ENCODE measurements at places on chromosomes 3 and 15. TPM values are rescaled to one million over a fixed set of nuclear protein-coding genes. Genes with fewer than 3 reads are reported as not detected.

- H3K4me1 ChIP-seq, result peaks cover 8% of the 10 kb centered on the region
- DNase-seq, result no peak
- H3K27me3 ChIP-seq, result no peaks in the 10 kb centered on the region
Measured at GRCh38 chr3:194481525-194482195, 5.1 kb downstream of the ATP13A3 start.

- H3K36me3 ChIP-seq, result no peaks in the 10 kb centered on the region
- no peak overlapping the region for H3K27ac ChIP-seq
Measured at GRCh38 chr15:43975326-43975725, 148.5 kb downstream of the WDR76 start.

The GOLGA6L7 gene
- total RNA-seq, result 4.3 TPM

DNA sequence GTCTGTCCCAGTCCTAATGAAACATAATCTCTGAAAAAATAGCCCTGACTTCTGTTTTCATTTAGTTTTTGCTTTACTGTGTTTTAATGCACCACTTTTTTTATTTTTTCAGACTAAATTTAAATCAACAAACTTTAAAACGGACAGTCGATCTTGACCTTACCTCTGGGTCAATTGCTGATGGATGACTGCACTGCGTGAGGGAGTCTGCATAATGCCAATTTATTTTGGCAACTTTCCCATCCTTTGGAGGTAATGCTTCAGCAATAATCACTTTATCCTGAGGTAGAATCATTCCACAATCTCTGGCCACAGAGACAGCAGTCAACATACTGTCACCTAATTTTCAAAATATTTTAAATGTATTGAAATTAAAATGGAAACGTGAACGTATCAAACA lies 32.5 kb upstream of the GP5 start:
- H3K27ac ChIP-seq, result no peak overlapping the region
- H3K4me3 ChIP-seq, result no peak overlapping the region
- no peak for DNase-seq
- no peaks in the 10 kb centered on the region for H3K4me1 ChIP-seq

DNA sequence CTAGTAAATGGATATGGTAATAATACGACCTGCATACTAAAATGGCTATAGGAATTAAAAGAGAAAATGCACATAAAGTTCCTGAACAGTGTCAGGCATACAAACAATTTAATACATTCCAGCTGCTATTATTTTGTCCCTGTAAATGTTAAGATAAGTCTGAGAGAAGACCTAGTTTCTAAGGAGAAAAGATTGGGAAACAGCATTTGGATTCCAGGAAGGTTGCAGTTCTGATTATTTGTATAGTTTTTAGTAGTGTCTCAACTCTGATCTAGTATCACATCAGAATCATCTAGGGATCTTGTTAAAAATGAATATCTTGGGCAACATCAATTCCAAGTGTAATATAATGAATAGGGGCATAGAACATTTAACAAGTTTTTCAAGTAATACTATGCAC lies 905.7 kb downstream of the NSUN3 start:
- H3K4me1 ChIP-seq, result peaks cover 10% of the 10 kb centered on the region
- DNase-seq, result no peak
- no peaks in the 10 kb centered on the region for H3K27me3 ChIP-seq
- H3K4me3 ChIP-seq, result no peak overlapping the region
- no peaks in the 10 kb centered on the region for H3K36me3 ChIP-seq

DNA sequence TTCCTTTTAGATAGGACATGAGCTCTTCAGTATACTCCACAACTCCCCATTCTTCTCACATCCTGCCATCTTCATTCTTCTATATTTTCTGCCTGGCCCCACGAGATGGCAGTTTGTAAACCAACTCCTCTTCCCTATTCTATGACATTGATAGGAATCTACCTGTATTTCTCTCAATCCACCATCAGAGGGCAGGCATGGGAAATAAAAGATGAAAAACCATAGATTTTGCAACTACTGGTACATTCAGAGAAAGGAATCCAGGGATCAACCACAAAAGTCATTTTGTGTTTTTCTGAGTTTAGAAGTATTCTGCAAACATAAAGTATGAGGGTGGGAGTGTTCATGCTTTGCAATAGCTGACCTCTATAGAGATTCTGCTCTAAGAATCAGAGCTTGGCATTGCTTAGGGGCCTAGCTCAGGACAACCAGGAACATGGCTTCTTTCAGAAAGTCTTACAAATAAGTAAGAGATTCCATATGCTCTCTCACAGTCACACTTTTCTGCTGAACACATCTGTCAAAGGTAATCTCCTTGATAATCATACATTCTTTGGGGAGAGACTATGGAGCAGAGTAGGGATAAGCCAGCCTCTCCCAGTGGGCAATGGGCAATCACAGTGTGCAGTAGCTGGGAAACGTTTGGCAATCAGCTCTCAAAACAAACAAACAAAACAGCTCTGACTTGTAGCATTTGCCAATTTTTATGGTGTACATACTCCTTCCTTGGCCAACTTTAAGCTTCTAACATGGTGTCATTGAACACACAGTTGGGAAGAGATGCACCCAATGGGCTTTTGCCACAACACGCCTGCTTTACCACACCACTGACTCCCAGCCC lies 43.1 kb upstream of the SLC25A36 start:
- no peaks in the 10 kb centered on the region for H3K27me3 ChIP-seq
- no peaks in the 10 kb centered on the region for H3K4me1 ChIP-seq
- H3K27ac ChIP-seq, result no peak overlapping the region
- no peaks in the 10 kb centered on the region for H3K36me3 ChIP-seq
- no peak for DNase-seq

The SPATA12 gene
- 4.3 TPM for total RNA-seq

- peaks cover 15% of the 10 kb centered on the region for H3K4me1 ChIP-seq
- peak within 1 kb of the TSS; percentile 92 for H3K4me3 ChIP-seq
- peak; percentile 94 for DNase-seq
- peak within 1 kb of the TSS; percentile 86 for H3K27ac ChIP-seq
- H3K36me3 ChIP-seq, result no peaks in the 10 kb centered on the region
- no peaks in the 10 kb centered on the region for H3K27me3 ChIP-seq
Measured at GRCh38 chr3:49339941-49340800, at the start of gene USP4. Gene USP4, minus strand, starts transcription at chr3:49340053. Its CDS starts 29 bp downstream, at chr3:49340024.

- H3K36me3 ChIP-seq, result no peaks in the 10 kb centered on the region
- H3K4me3 ChIP-seq, result no peak overlapping the region
- no peaks in the 10 kb centered on the region for H3K4me1 ChIP-seq
- no peak for DNase-seq
- no peak overlapping the region for H3K27ac ChIP-seq
Measured at GRCh38 chr3:34011171-34012101, 213.0 kb downstream of the PDCD6IP start.

- no peak overlapping the region for H3K4me3 ChIP-seq
- DNase-seq, result no peak
- H3K36me3 ChIP-seq, result no peaks in the 10 kb centered on the region
- no peaks in the 10 kb centered on the region for H3K27me3 ChIP-seq
- H3K27ac ChIP-seq, result no peak overlapping the region
- H3K4me1 ChIP-seq, result no peaks in the 10 kb centered on the region
Measured at GRCh38 chr15:27589260-27589659, 509.9 kb downstream of the OCA2 start.

DNA sequence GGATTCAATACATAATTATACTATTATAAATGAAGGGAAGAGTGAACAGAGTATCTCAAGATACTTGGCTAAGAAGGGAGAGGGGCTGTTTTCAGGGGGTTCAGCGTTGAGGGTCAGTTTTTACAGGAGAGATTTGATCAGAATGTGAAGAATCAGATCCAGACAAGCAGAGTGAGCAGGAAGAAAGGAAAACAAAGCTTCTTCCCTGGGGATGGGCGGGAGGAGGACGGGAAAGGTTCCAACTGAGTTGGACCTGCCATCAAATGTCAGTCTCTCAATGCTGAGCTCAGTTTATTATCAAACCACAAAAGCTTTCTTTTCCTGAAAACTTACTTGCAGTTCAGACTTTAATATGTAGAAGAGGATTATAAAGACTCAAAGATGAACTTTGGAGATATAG lies 6.0 kb upstream of the MELTF start:
- no peak overlapping the region for H3K4me3 ChIP-seq
- no peaks in the 10 kb centered on the region for H3K36me3 ChIP-seq
- no peaks in the 10 kb centered on the region for H3K4me1 ChIP-seq
- no peaks in the 10 kb centered on the region for H3K27me3 ChIP-seq
- DNase-seq, result no peak

DNA sequence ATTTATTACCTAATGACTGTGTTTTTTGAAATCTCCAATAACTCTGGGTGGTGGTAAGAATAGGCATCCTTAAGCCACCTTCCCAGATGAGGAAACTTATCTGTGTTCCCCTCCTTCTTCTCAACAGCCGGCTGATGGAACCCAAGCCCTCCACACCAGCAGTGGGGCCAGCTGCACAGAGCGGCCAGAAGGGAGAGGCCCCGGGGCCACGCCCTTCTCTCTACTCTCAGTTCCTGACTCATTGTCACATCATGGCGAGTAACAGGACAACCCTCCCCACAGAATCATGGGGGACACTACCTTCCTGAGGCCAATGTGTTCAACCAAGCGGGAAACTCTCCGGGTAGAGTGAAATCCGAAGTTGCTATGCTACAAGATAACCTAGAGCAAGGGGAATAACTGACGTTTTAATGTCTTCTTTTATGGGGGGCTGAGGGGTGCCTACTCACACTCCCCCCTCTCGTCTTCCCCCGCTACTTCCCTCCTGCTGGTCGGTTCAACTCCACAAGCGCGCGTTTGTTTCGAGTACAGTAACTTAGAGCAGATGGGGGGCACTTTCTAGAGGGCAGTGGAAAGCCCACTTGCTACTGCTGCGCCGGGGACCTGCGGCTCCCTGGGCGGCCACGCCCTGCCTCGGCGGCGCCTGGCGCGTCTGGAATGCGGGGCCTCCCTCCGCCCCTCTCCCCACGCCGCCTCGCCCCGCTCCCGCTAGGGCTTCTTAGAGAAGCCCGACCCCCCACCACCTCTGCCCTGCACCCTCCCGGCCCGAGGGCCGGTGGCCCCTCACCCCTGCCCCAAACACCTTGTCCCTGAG lies 621 bp downstream of the ANXA2 start:
- no peaks in the 10 kb centered on the region for H3K27me3 ChIP-seq
- H3K36me3 ChIP-seq, result no peaks in the 10 kb centered on the region
- H3K27ac ChIP-seq, result peak overlapping the region; percentile 96
- peak; percentile 64 for DNase-seq

GRCh38 chr15:40450047-40450446 lies 9.3 kb downstream of the BAHD1 start:
- peaks cover 14% of the 10 kb centered on the region for H3K4me1 ChIP-seq
- H3K4me3 ChIP-seq, result no peak overlapping the region
- DNase-seq, result no peak
- no peaks in the 10 kb centered on the region for H3K27me3 ChIP-seq
- no peaks in the 10 kb centered on the region for H3K36me3 ChIP-seq
